ENCODE measurements at places on chromosomes 7 and 10.

- DNase-seq, result peak; percentile 10
These were observed 115.9 kb upstream of the MEOX2 start for GRCh38 chr7:15802425-15802824.

GRCh38 chr10:17851611-17852010 is 42.5 kb downstream of the MRC1 start:
- peak; percentile 41 for DNase-seq

DNA sequence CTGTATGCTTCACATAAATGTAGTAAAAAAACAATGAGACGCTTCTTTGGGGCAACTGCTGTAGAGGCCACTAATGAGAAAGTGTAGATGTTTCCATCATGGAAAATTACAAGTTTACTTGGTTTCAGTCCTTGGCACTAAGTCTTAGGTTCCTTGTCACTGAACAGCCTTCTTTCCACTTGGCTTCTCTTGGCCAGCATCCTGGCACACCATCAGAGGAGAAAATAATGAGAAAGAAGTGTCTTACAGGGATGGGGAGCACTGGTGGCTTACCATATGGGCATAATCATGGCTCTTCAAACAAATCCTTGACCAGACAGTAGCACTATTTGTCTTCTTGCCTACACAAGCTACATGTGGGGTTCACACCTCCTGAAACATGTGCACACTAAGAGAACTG is 22.5 kb upstream of the SH3PXD2A start:
- no peak for DNase-seq

DNA sequence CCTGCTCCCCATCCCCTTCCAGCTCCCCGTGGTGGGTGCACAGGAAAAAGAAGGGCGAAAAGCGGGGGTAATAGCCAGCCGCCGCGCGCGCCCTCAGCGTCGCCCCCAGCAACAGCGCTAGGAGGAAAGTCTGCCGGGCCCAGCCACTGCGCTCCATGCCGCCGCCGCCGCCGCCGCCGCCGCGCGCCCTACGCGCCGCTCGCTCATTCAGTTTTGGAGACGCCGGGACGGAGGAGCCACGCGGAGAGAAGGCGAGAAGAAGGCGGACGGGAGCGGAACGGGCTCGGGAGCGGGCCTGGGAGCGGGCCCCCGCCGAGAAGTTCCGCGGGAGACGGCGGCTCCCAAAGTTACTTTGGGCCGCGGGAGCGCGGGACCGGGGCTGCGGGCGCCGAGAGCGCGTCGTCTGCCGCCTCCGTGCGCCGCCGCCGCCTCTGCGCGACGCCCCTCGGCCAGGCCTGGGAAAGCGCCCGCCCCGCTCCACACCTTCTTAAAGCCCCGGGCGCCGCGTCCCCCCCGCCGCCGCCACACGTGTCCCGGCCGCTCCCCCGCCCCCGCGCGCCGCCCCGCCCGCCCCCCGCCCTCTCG is at the start of gene RELN:
TSS of gene RELN (minus strand) at position 459 of the 585 bp plus-strand sequence. CDS start at position 157, 302 bp downstream.
- DNase-seq, result peak; percentile 64

DNA sequence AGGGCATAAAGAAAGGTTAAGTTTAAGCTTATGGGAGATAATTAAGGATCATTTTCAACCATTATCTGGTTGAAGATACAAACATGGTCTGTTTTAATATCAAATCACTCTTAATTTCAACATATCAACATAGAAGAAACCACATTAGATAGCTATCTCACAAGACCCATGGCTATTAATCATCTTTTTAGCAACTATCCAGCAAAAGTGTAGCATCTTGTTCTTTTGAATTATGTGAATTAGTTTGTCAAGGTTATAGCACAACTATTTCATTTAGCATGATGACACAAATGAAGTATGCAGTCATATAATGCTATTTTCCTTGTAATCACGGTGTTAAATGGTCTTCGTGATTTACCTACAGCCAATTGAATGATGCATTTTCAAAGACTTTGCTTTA is 58.9 kb upstream of the PPP1R9A start:
- DNase-seq, result no peak

DNA sequence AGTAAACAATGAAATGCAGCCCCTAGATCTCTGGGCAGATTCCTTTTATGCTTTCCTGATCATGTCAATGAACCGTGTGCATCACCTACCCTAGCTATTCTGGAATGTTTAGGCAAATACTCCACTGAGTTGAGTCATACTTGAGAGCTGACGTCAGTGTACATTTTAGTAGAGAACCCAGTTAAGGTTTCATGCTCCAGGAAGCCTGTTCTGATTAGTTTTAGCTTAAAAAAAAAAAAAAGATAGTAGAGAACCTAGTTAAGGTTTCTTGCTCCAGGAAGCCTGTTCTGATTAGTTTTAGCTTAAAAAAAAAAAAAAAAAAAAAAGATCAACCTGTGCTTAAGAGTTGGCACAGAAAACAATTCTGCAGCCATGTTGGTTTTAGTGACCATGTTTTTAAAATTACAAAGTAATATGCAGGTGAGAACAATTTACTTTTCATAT is 3.7 kb upstream of the MCU start:
- peak; percentile 83 for DNase-seq

DNA sequence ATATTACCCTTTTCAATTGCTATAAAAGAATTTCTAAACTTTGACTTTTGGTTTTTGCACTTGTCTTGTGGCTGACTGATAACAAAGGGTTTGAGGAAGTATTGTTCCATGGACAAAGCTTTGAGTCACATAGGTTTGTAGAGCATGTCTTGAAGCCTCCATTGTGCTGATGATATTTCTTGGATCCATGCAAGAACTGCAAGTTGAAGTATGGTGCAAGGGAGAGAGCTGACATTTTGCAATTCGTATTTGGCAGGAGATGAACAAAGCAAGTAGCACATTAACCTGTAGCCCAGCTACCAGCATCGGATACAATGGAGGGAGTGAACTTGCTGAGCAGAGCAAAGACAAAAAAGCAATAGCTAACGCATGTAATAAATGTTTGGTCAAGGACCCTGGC is 23.4 kb downstream of the MGAM2 start:
- no peak for DNase-seq

DNA sequence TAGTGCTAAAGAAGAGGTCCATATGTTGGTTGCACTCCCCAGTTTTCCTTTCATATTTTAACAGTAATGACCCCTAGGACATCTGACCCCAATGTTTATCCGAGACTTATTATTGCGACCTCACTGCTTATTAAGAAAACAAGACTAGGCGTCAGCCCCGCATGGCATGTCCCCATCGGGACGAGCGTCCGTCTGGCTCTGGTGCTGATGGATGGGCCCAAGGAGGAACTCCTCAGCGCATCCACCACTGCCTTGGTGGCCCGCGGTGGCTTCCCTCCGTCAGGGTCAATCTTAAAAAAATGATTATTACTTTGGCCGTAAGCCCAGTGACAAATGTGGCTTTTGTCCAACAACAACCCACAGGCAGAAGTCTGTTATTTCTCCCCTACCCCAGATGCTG is 40.1 kb upstream of the CXCL12 start:
- no peak for DNase-seq

DNA sequence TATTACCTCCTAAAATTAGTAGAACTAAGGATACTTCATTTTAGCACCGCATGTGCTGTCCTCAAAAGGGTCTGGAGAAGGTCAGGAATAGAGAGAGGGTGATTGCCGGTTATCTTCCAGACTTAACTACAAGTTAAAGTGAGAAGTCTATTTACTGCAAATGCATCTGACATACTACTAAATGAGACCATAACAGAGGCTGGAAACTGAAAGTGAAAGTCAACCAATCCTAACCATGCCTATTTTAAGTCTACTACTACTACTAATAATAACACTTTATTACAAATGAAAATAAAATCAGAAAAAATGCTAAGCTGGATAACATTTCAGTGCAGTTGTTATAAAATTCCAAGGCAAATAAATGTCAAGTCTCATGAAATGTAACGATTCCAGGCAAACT is 244.7 kb downstream of the KIF20B start:
- DNase-seq, result no peak

GRCh38 chr10:129165076-129165720 is 301.8 kb upstream of the MGMT start:
- no peak for DNase-seq

DNA sequence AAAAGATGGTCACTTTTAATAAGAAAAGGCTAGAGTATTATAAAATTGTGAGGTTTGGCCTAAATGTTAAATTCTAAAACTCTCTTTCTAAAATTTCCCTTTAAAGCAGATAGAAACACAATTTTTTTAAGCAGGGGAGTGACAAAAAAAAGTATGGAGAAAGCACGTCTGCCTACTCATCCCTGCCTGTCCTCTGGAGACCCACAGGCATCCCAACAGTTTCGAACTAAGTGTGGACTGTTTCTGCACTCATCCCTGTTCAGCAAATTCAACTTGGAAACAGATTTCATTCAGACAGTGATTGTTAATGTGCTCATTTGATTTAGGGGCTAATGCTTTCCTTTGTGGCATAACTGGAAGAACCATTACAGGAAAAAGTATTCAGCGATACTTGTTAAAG is 192.6 kb upstream of the CXCL12 start:
- DNase-seq, result no peak

GRCh38 chr7:21946222-21946709 is 567 bp upstream of the CDCA7L start:
- no peak for DNase-seq

DNA sequence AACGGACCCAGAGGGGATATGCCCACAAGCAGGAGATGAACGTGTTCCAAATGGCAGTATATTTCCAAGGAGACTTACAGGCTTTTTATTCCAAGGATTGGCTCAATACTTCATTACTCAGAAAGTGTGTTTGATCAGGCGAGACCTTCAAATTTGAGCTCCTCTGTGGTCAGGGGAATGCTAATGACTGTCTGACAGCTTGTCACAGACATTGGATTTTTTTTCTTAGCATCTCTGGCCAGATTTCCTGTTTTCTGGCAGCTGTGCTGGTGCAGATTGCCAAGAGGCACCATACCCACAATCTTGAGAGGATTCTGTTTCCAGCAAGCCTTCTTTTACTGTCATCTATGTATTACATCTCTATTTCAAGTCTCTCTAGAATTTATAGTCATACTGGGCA is 93.8 kb downstream of the C1GALT1 start:
- DNase-seq, result no peak

- peak; percentile 33 for DNase-seq
These were observed 48.2 kb upstream of the LOXL4 start for GRCh38 chr10:98316170-98316569.

DNA sequence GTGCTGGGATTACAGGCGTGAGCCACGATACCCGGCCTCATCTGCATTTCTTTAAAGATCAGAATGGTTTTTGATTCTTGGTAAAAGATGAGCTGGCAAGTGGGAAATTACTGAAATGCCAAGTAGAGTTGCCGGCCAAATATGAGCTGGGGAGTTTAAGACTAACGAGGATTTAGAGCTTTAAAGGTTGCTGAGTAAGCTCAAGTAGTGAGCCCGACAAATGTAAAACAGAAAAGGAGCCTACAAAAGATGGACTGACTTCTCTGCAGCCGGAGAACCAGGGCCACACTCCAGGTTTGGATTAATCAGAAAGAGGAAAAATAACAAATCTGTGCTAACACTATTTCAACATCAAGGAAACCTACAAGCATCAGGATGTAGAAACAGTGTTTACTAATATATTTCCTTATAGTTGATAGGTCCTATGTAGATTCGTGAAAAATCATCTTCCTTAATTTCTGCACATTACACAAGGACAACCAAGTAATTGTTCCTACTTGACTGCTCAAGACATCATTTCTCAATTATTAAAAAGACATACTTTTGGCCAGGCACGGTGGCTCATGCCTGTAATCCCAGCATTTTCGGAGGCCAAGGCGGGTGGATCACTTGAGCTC is 49.6 kb downstream of the MPP7 start:
- DNase-seq, result no peak

GRCh38 chr7:131436384-131436783 is 108.7 kb downstream of the MKLN1 start:
- DNase-seq, result no peak

DNA sequence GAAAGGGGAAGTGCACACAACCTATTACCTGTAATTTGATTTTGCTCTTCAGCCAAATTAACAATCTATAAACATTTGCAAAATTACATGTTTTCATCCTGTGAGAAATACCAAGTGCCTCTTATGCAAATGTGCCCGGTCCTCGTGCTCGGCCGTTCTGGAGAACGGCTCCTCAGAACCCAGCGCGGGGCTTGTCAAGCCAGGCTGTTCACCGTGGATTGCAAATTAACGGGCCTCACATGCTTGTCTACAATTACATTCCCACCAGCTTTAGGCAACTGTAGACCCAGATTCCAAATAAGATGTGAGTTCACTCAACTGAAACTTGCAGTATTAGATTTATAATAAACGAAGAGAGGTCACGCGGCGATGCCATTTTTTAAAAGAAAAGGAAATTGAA is 8.8 kb downstream of the FOXL3 start:
- no peak for DNase-seq

DNA sequence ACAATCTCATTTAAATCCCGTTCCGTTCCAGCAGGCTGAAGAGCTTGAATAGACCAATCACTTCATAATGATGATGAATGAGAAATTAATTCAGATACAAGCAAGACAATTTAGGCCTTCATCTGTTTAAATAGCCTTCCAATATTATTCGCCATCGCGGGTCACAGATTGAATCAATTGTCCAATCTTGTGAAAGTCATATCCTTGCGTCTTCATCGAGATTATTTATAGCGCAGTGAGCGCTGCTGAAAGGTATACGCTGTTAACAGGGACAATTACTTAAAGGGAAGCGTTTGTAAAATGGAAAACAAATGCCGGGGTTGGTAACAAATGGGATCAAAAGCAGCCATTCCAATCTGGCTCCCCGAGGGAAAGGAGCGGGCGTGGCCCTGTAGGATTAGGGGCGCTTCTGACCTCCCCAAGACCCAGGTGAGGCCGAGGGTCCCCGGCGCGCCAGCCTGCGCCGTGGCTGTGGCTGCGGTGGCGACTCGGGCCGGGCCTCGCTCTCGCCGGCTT is 8.6 kb downstream of the EVX1 start:
- no peak for DNase-seq

- no peak for DNase-seq
These were observed 7.4 kb downstream of the ZSCAN21 start for GRCh38 chr7:100057006-100057405.

- peak; percentile 82 for DNase-seq
These were observed 170.4 kb downstream of the SNX13 start for GRCh38 chr7:17769918-17770317.

DNA sequence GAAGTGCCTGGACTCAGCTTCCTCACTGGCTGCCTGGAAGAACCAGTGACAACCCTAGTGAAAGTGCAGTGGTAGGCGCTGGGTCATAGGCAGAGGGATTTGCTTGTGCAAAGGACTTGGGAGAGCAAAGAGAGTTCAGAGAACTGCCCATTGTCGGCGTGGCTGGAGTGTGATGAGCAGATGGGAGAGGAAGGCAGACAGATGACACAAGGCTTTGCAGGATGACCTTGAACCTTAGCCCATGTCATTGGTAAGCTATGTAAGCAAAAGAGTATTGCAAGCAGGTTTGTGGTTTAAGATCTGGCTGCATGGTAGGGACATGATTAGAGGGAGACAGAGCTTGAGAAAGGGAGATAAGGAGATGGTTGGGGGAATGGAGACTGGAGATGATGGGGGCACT is 35.3 kb upstream of the NOBOX start:
- DNase-seq, result no peak

DNA sequence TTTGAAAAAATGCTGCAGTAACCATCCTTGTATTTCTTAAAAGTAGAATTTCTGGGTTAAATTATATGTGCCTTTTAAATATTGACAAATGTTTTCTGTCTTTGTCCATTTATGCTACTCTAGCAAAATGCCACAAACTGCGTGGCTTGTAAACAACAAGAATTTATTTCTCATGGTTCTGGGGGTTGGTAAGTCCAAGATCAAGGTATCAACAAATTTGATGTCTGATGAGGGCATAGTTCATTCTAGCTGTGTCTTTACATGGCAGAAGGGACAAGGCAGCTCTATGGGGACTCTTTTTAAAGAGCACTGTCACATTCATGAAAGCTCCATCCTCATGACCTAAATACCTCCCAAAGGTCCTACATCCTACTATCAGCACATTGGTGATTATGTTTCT is 27.7 kb downstream of the ZNF277 start:
- DNase-seq, result no peak

Measured in dermis blood vessel endothelial cell (primary cell).